ENCODE measurements at places on chromosomes 13 and 19. TPM values are rescaled to one million over a fixed set of nuclear protein-coding genes. Genes with fewer than 3 reads are reported as not detected.

The SIGLEC7 gene
- total RNA-seq = 0.52 TPM

The PCDH17 gene
- 5.2 TPM for total RNA-seq

The POU4F1 gene
- total RNA-seq = 1.6 TPM

The OVOL3 gene
- total RNA-seq = not detected

The KLHL1 gene
- total RNA-seq = not detected

The ZNF229 gene
- 6.8 TPM for total RNA-seq

The ZNF223 gene
- 5.2 TPM for total RNA-seq

The CBY2 gene
- total RNA-seq = not detected

The ZNF726 gene
- 2.6 TPM for total RNA-seq

The IGFL1 gene
- total RNA-seq = not detected

The C5AR1 gene
- total RNA-seq = 1.0 TPM

The ZNF284 gene
- 2.6 TPM for total RNA-seq

The CRB3 gene
- not detected for total RNA-seq

The ZNF440 gene
- 6.3 TPM for total RNA-seq

The KBTBD6 gene
- total RNA-seq = 12.5 TPM

The CARD8 gene
- 26.6 TPM for total RNA-seq

The ATP1A3 gene
- not detected for total RNA-seq

The BORA gene
- total RNA-seq = 2.6 TPM

The GNA15 gene
- total RNA-seq = 3.1 TPM

The C19orf67 gene
- not detected for total RNA-seq

The ZNF700 gene
- total RNA-seq = 6.3 TPM

The VSTM1 gene
- not detected for total RNA-seq

The EFNA2 gene
- total RNA-seq = 1.0 TPM

The KIR2DL4 gene
- not detected for total RNA-seq

The NLRP9 gene
- not detected for total RNA-seq

The ZNF221 gene
- 6.3 TPM for total RNA-seq

The NFIX gene
- 49.1 TPM for total RNA-seq

The CABP5 gene
- total RNA-seq = not detected

The CGB8 gene
- total RNA-seq = not detected

The ZNF763 gene
- total RNA-seq = 2.1 TPM

The OR7A5 gene
- not detected for total RNA-seq

The A1BG gene
- total RNA-seq = under 0.01 TPM

The SSC5D gene
- 17.7 TPM for total RNA-seq

The IGSF23 gene
- total RNA-seq = not detected

The MYPOP gene
- total RNA-seq = 0.52 TPM

The VASP gene
- 32.4 TPM for total RNA-seq
